Activated CD4-positive, alpha-beta T cell treated with anti-CD3 and anti-CD28 coated beads for 4 hours (primary cell): ENCODE measurements at places on chromosomes 5 and 9.

DNA sequence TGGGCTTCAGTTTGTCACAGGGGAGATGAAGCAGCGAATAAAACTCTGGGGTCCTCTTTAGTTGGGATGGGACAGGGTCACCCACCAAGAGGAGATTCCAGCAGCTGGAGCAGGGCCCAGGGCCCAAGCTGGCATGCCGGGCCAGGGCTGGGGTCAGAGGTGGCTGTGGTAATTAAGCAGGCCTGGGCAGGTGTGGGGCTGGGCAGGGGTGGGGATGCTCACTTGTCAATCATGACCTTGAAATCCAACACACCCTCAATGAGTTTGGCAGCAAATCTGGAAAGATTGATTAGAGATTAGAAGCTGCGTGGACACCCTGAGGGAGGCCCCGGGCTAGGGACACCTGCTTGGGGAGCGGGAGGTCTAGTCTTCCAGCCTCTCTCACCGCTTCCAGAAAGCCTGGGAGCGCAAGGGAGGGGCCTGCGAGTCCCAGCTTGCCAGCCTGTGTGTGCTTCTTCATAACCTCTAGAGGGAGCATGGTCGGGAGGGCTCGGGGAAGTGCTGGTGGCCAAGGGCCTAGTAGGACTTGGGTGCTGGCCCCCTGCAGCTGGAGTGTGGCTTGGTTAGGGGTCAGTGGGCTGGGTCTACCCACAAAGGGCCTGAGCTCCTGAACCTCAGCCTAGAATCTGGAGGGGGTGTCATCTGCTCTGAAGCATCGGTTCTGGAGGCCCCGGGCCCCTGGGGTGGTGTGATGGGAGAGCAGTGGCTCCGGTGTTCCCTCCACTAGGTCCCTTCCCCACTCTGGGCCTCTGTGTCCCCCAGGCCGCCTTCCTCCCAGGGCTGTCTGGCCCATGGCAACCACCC, 7.6 kb downstream of the CRAT start:
- no peak for DNase-seq

GRCh38 chr5:77863181-77863580, 87.0 kb upstream of the TBCA start:
- DNase-seq, result no peak

DNA sequence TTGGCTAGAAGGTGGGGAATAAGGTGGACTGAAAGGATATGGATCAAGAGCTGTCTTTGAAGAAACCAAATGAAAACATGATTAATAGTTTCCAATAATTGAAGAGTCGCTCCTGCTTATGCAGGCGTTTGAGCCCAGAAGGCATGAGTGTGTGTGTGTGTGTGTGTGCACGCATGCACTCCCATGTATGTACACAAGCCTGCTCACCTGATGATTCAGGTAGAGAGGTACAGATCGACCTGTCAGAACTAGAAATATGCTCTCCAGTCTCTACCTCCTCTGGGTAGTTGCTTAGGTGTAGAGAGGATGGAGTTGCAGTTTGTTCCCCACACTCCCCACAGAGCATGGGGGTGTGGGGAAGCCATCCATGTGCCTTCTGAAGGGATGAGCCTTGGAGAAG, 1.1 kb upstream of the FGF1 start:
- DNase-seq, result no peak

DNA sequence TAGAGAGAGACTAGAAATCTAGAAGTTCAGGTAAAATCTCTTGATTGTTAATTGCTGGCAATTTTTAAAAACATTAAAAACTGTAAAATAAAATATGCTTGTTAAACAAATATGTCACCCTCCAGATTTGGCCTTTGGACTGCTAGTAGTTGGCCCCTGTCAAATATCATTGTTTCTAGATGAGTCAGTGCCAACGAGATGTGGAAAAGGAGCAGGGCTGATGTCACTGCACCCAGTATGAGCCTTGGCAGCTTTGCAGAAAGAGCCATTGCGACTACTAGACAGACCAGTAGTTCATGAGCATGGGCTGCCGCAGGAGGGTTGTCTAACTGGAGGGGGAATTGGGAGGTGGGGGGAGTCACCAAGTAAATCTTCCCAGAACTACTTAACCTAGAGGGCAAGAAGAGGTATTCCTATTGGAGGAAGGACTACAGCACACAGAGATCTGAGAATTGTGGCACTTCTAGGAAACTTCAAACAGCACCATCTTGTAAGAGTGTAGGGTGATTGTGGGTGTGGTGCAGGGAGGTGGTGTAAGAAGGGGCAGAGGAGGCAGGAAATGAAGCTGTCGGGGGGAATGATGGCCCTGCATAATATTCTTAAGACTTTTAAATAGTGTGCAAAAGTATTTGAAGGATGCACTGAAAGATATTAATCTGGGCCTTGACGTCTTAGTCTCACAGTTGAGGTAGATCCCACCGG, 7.1 kb upstream of the DOCK2 start:
- no peak for DNase-seq

DNA sequence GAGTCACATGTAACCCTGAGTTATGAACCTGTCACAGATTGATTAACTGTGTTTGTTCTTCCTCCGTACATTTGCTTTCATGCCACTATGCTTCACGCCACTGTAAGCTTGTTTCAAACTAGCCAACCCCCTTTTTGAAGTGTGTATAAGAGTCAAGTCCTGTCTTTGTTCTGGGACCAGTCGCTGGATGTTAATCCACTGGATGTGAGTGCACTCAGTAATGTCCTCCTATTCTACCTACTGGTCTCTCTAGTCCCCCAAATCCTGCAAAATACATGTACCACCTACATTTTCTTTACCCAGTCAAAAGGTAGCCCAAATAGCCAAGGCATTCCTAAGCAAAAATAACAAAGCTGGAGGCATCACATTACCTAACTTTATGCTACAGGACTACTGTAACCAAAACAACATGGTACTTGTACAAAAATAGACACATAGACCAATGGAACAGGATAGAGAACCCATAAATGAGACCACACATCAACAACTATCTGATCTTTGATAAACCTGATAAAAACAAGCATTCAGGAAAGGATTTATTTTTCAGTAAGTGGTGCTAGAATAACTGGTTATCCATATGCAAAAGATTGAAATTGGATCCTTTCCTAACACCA, 1139.1 kb upstream of the SEMA6A start:
- no peak for DNase-seq

DNA sequence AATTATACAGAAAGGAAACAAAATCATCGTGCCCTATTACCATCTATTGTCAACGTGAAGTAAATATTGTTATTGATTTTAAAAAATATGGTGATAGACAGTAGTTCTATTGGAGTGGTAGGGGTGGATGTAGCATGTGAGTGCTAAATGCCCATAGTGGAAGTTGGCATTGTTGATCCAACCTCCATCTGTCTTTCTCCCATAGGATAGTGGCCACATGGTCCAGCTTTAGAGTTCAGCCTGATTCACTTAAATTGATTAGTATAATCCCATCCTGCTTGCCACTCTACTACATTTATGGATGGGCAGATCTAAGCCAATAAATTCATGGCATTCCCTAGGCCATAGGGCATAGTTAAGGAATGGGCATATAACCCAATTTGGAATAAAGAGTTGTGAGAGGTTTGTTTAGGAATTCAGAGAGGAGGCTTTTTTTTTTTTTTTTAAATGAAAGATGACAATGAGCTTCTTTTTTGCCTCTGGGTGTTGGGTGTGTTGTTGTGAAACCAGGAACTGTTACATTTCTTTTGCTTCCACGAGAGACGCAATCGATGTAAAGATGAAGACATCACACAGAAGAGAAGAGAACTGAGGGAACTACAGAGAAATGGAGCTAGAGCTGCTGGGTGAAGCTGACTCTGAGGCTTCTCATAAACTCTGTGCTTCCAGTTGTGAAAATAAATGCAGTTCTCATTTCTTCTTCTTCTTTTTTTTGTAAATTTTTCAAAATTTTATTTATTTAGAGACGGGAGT, 12.5 kb upstream of the CHD1 start:
- no peak for DNase-seq

- DNase-seq, result no peak
Measured at GRCh38 chr5:142803428-142804125, 33.4 kb downstream of the ARHGAP26 start.

DNA sequence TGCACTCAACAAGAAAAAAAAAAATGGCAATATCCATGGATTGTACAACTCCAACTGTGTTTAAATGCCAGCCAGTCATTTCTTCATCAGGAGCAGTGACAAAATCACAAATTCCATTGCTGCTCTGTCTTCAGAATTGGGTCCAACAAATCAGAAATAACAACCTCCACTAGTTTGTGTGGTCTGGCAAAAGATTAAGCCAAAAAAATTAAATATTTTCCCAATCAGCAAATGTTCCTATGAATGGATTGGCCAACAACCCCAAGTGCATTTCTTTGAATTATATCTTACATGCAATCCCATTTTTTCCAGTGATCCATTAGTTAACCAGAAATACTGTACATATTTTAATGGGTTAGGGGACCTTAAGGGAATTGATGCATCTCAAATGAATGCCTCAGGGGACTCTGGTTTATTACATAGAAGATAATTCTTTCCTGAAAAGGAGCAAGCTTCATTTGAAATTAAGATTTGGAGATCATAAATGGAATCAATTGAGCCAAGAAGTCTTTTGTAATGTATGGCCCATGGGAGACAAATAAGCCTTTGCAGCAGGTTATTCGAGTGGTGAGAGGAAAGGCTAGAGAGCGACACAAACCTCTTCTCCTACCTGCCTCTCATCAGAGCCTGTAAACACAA, 131.8 kb downstream of the TLE1 start:
- DNase-seq, result no peak

DNA sequence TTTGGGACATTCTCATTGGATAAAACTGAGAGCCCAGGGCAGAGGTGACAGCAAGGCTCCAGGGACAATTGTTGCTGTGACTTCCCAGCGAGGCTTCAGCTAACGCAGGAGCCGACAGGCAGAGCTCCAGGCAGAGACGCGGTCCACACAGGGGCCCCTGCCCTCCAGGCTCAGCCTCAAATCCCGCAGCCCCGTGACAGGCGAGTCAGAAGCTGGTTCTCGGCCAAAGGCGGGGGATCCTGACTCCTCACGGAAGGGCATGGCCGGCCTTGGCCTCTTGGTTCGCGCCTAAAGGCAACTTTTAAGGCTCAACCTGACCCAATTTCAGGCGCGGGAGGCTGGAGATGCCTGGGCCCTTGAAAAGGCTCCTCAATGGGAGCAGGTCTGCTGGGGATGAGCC, 21.3 kb downstream of the SLC12A7 start:
- no peak for DNase-seq

- no peak for DNase-seq
Measured at GRCh38 chr5:25405850-25406249, 761.1 kb upstream of the CDH10 start.

DNA sequence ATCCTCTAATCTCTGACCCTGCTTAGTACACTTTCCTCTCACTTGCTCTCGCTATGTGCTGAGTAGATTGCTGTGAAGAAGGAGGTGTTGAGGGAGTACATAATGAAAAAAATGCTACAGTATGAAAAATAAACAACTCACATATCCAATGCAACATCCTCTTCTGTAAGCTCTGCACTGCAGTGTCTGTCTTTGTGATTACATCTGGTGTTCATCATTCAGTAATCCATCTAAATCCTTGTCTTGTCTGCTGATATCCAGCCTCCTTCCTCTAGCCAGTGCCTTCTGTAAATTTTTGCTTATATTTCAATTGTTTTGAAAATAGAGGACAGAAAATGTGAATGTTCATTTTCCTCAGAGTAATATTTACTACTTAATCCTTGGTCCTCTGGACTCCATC, 57.4 kb upstream of the CDH12 start:
- DNase-seq, result no peak
